ENCODE measurements at places on chromosomes 13 and 19. TPM values are rescaled to one million over a fixed set of nuclear protein-coding genes. Genes with fewer than 3 reads are reported as not detected.

The CACNA1A gene
- total RNA-seq: 0.03 TPM

The HCST gene
- total RNA-seq: 0.45 TPM

The NEK5 gene
- 0.06 TPM for total RNA-seq

The ZNF497 gene
- 0.92 TPM for total RNA-seq

The UPF3A gene
- 34.6 TPM for total RNA-seq

The ZNF567 gene
- 7.8 TPM for total RNA-seq

The ZNF534 gene
- not detected for total RNA-seq

The RGCC gene
- 12.0 TPM for total RNA-seq

The FFAR2 gene
- total RNA-seq: not detected

The ZNF791 gene
- total RNA-seq: 6.1 TPM

The CEACAM16 gene
- 0.08 TPM for total RNA-seq

The LPAR2 gene
- 4.7 TPM for total RNA-seq

The CAPN12 gene
- 4.9 TPM for total RNA-seq

The TNFSF13B gene
- total RNA-seq: 0.14 TPM

The KLK11 gene
- total RNA-seq: not detected

The MPV17L2 gene
- total RNA-seq: 8.5 TPM

The VSIG10L gene
- 14.8 TPM for total RNA-seq

The CCNA1 gene
- 0.28 TPM for total RNA-seq

The RPL13A gene
- total RNA-seq: 4,218 TPM

The MADCAM1 gene
- total RNA-seq: 0.12 TPM

The ZIC5 gene
- 2.7 TPM for total RNA-seq

The GAPDHS gene
- not detected for total RNA-seq

The EPS8L1 gene
- 6.4 TPM for total RNA-seq

The KATNAL1 gene
- total RNA-seq: 7.4 TPM

The ALOX5AP gene
- total RNA-seq: 9.7 TPM
